Natural killer cell treated with Interleukin-12 subunit alpha and Interleukin-12 subunit beta and Interleukin-15 and Interleukin-18, amount 100 ng/mL, for 72 hours (primary cell): ENCODE measurements at places on chromosomes 6 and 20.

DNA sequence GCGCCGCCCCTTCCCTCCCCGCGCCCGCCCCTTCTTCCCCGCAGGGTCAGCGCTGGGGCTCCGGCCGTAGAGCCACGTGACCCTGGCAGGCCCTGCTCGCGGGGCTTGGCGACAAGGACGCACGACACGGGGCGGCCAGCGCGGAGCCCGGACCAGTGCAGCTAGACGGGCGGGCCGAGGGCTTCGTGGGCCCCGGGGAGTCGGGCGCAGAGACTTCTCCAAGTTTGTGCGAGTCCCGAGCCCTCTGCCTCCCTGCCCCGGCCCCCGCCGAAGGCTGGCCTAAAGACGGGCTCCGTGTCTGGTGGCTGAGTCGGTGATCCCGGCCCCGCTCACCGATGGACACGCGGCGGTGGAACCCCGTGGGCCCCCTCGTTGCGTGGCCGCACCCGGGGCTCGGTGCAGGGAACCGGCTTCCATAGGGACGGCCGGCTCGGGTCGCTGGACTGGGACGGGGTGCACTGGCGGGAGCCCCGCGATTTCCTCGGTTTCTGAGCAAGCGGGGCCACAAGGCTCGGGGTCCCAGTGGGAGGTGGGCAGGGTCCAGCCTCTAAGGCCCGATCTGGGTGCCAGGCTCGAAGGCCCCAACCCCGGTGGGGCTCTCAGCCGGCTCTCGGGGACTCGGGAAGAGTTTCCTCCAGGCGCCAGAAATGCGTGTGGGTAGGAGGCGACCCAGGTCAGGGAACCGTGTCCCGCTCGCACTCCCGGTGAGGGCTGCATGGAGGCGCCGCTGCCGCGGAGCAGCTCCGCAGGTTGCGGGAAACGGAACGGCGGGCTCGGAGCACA, 452 bp upstream of the GATA5 start:
- DNase-seq = no peak

- no peak for DNase-seq
Observed at GRCh38 chr20:35085477-35086225, 7.0 kb downstream of the TRPC4AP start.

DNA sequence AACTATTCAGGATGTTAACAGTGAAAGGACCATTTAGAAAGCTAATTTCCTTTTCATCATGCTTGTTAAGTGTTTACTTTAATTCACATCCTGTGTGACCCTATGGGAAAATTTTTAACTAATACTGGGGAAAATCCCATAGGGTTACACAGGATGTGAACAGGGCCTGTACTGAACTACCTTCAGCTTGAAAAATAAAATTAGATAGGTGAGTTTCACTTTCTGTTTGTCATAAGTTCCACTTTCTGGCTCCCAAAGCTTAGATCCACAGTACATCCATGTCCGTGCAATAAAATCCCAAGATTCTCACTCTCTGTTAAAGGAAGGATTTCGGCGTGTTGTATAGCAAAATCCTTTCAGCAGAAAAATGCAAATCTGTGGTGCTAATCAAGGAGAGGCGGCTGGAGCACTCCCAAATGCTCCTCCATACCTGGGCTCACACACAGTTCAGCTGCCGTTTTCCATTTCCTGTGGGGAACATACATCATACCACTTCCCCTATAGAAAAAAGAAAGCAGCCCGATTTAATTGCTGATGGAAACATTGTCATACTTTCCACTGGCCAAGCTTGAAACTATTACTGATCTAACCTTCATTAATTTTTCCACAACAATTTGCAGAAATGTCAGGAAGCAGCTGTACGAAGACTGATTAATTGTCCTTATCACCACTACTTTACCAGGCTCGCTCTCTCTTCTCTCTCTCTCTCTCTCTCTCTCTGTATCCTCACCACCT, 125.2 kb downstream of the HIVEP2 start:
- no peak for DNase-seq

DNA sequence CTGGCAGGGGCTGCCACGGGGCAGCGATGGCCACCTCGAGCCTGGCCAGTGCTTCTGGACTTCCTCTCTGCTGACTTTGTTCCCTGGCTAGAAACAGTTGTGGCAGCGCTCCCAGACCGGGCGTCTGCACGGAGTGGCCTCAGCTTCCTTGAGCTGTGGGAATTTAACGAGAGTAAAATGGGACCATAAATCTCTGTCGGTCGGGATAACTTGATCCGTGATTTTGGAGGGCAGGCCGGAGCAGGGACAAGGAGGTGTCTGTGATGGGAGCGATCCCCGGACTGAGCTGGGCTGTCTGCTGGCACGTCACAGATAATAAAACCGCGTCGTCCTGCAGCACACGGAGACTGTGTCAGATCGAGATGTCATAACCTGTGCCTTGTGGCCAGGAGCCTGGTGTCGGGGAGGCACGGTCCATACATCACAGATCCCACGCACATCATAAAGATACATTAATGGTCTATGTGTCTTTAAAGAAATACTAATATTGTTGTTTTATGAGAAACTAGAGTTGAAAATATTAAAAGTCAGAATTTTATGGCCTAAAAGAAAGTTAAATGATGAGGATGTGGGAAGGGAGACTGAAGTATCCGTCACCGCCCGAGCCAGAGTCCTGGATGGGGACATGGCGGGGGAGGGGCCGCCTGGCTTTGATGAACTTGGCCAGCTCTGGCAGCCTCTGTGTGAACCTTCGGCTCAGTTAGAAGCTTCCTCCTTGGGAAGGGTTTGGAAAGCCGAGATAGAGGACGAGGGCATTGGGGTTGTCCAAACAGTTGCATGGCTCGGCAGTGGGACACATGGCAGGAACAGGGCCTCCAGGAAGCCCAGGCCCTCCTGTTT, 6.5 kb upstream of the RBBP8NL start:
- DNase-seq = no peak

DNA sequence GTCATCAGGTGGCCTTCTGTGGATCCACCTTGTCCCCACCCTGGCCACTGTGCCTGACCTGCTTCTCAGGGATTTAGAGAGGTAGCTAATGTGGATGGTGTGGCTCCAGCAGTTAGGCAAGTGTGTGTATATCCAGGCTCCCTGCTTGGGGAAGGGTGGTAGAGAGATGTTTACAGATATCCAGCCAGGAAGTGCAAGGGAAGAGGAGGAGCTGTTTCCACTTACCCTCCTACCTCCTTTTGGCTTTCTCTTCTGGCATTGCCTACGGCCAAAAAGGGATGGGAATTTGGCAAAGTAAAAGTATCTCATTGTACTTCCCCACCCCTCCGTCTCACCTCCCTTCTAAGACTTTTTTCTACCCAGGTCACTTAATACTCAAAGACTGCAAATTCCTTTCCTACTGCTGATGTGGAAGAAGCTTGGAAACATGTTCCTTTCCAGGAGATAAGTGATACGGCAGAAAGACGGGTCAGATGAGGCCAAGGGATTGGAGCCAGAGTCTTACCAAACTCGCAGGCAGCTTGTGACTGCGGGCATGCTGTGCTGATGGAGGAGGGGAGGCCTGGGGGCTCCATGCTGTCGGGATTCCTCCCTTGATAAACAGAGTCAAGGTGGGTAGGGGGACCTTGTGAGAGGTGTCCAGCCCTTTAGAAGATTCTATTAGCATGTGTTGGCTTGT, 253.4 kb downstream of the PRL start:
- no peak for DNase-seq

DNA sequence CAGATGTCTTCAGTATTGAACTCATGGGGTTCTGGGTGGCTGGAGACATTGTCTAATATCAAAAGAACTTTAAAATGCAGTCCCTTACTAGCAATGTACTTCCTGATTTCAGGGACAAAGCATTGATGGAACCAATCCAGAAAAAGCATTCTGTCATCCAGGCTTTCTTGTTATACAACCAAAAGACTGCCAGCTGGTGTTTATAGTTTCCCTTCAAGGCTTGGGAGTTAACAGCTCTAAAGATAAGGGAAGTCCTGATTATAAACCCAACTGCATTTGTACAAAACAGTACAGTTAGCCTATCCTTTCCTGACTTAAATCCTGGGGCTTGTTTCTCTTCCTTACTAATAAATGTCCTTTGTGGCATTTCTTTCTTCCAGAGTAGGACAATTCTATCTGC, 160.0 kb downstream of the COL21A1 start:
- DNase-seq = no peak

- DNase-seq = no peak
Observed at GRCh38 chr6:36519352-36519751, 27.9 kb downstream of the STK38 start.

DNA sequence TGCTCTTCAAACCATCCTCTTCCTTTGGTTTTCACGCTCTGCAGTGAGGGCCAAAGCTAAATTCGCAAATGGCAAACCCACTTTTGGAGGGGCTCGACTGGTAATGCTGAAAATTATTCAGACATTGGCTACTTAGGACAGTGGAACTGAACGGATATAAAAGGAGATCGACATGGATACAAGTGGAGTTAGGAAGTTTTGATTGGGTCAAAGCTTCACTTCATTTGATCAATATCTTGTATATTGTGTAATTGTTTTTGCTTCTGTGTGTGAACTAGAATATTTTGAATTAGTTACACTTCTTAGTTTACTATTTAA, 1.2 kb downstream of the FAM8A1 start:
- no peak for DNase-seq
